ENCODE measurements at places on chromosomes 2 and 18.

DNA sequence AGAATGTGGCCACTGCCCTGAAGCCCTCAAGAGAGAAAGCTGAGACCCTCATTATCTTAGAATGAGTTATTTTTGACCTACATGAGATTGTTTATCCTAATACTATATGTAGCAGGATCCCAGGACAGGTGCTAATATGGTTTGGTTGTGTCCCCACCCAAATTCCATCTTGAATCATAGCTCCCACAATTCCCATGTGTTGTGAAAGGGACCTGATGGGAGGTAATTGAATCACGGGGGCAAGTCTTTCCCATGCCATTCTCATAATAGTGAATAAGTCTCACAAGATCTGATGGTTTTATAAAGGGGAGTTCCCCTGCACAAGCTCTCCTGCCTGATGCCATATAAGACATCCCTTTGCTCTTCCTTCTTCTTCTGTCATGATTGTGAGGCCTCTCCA is 76.8 kb downstream of the CCBE1 start:
- DNase-seq, result no peak

- DNase-seq, result no peak
Observed at GRCh38 chr2:105697781-105698449, 46.8 kb upstream of the NCK2 start.

DNA sequence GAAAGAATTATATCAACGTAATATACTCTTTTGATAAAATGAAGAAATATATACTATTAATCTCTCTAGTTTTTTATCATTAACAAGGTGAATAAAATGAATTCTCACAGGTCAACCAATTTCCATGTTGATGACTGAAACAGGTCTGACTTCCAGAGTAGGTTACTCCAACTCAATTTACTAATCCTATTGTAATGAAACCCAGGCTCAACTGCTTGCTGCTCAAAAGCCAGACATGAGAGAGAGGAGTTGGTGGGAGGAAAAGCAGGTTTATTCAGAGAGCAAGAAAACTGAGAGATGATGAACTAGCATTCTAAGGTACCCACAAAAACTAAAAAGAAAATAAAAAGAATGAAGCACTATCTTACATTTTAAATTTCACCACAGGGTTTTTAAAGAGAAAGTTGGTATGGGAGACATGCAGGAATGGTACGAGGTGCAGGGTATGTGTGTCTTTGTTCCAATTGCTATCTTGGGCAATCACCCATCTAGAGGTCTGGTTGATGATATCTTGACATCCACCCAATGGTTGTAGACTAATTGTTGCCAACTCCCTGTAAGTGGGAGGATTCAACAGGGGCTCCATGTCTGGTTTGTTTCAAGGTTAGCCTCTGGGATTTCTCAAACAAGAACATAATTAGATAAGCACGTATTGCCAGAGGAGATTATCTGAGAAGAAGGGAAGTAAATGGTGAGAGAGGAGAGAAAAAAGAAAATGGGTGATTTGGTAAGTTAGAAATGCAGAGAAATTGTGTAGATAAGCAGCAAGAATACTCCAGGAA is 471.4 kb upstream of the REG3G start:
- DNase-seq, result no peak

DNA sequence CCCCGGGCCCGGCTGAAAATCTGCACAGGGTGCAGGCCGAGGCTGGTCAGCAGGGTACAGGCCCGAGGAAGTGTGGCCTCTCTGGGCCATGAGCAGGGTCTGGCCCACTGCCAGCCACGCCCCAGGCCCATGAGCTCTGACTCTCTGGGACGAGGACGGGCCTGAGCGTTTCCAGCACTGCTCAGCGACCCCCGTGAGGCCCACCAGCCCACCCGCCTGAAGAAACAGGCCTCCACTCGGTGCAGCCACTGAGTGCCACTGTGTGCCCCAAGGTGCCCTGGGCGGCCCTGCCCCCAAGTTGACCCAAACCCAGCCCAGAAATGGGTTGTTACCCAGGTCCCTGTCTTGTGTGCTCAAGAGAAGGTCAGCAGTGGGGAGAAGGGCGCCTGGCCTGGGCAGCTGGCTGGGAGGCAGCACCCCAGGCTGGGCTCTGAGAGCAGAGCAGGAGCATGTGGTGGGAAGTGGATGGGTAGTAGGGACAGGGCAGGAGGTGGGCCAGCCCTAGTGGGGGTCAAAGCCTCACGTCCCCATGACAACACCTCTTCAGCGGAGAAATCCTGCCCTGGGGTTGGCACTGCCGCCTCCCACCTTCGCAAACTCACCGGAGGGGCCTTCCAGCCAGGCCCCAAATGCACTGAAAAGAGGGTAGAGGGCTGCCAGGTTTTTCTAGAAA is 2.1 kb upstream of the SNED1 start:
- DNase-seq, result no peak

GRCh38 chr2:234454433-234454832 is 42.4 kb downstream of the ARL4C start:
- no peak for DNase-seq

DNA sequence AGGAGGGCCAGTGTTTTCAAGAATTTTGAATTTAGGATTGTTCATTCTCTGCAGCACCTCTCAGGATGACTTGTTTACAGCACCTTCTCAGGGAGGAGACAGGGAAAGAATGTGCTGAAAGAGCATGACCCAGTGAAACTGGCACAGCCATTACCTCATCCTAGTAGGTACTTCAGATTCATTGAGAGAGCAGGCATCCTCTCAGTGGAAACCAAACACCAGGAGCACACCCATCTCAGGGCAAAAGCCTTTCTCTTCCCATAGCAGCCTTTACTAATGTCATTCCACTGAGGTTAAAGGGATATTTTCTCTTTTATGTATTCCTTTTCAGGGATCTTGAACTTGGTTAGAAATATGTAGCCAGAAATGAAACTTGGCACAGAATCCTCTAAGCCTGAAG is 2.6 kb downstream of the MAP2 start:
- DNase-seq, result no peak

GRCh38 chr2:20626698-20627513 is 24.0 kb downstream of the HS1BP3 start:
- DNase-seq, result no peak

DNA sequence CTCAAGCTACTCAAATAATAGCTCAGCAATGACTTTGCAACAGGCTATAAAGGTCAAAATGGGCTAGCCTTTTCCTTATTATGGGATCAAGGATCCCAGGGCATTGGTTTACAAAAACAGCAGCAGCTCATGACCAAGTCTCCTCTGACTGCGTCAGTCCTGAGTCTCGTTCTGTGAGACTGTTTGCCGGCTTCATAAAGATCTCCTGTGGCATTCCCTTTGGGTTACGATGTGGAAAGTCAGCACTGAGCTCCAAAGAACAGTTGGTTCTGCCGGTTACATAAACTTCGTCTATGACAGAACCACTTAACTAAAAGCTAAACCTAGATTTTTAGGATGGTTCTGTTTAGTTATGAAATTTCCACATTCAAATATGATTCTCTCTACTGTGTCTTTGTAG is 674.9 kb downstream of the ZEB2 start:
- no peak for DNase-seq
